ENCODE measurements at places on chromosomes 1 and 21.

- no peak for DNase-seq
These were observed 5.7 kb upstream of the AKT3 start for GRCh38 chr1:243855616-243856318.

- no peak for DNase-seq
These were observed 9.1 kb downstream of the SH3GLB1 start for GRCh38 chr1:86713477-86713876.

DNA sequence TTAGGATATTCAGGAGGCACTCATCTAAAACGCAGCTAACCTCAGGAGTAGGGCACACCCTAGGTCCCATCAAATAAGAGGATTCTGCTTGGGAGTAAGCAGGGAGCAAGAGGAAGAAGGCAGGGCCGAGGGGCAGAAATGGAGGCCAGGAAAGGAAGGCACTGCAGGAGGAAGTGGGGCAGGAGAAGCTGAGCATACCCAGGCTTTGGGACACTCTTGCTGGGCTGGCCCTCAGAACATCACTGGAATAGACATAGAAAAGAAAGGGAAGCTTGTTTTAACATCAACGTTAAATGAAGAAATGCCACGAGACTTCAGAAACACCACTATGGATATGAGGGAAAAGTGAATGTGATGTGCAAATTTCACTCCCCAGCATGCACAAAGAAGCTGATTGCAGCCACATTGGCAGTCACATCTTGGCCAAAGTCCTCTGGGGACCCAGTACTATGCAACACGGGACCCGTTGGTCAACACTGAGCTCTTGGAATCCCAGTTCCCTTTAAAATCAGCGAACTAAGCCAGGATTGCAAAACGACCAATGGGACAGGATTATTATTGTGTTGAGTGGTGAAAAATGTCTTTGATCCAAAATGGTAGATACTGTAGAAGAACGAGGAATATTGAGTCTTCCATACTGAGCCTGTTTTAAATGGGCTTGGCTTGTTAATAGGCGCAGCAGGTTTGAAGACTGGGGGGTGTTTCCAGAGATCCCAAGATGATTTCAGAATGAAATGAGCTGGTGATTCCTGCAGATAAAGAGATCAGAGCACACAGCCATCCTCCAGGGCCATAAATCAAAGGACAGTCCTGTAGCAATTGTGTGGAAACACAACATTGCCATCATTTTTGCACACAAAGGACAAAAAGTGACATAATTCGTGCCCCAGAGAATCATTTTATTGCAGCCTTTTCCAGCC is 152.4 kb downstream of the TOMM20 start:
- no peak for DNase-seq

GRCh38 chr1:183517401-183517800 is 45.1 kb downstream of the SMG7 start:
- no peak for DNase-seq

DNA sequence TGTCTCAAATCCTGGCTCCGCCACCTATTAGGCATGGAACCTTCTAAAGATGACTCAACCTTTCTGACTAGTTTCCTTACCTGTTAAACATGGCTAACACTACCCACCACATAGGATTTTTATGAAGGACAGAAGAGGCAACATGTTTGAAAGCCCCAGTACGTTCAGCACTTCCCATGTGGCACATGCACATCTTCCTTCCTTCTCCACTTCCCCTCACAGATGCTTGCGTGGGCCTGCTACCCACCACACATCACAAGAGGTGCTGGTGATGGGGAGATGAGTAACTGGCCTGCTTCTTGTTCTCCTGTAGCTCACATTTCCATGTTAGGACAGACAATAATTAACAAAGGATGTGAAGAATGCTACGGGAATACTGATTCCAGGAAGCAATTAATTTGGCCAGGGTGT is 7.1 kb downstream of the ZBTB21 start:
- DNase-seq, result no peak

- DNase-seq, result no peak
These were observed 28.3 kb upstream of the TMPRSS2 start for GRCh38 chr21:41536076-41536826.

GRCh38 chr1:115089420-115090185 is at the start of gene TSPAN2:
TSS of gene TSPAN2 (minus strand) at chr1:115089503. CDS start at chr1:115089432, 71 bp downstream.
- no peak for DNase-seq

- no peak for DNase-seq
These were observed 28.3 kb upstream of the MYBPHL start for GRCh38 chr1:109335091-109335490.

DNA sequence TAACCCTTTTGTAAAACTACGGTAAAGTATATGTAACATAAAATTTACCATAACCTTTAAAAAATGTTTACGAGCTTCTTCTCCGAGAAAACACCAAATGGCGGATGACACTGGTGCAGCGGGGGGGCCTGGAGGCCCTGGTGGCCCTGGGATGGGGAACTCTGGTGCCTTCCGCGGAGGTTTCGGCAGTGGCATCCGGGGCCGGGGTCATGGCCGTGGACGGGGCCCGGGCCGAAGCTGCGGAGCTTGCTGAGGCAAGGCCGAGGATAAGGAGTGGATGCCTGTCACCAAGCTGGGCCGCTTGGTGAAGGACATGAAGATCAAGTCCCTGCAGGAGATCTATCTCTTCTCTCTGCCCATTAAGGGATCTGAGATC is 7.5 kb downstream of the MFSD2A start:
- no peak for DNase-seq

GRCh38 chr1:180503280-180503862 is 994 bp upstream of the ACBD6 start:
- DNase-seq, result no peak

DNA sequence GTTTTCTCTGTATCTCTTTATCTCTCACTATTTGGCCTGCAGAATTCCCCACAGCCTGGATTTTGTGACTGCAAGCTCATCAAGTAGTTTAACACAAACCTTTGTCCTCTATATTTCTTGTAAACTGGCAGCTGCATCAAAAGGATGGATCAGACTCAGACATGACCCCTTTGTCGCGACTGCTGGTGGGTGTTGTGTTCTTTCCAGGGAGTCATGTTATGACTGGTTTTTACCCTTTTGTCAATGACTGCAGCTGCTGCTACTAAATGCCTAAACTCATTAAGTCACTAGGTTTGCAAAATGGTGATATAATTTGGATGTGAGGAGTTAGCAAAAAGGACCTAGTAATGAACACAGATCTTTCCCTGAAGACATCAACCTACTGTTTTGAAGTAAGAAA is 10.2 kb upstream of the TOMM20 start:
- DNase-seq, result no peak

- DNase-seq, result no peak
These were observed 13.8 kb upstream of the SLC6A9 start for GRCh38 chr1:44045064-44045463.

DNA sequence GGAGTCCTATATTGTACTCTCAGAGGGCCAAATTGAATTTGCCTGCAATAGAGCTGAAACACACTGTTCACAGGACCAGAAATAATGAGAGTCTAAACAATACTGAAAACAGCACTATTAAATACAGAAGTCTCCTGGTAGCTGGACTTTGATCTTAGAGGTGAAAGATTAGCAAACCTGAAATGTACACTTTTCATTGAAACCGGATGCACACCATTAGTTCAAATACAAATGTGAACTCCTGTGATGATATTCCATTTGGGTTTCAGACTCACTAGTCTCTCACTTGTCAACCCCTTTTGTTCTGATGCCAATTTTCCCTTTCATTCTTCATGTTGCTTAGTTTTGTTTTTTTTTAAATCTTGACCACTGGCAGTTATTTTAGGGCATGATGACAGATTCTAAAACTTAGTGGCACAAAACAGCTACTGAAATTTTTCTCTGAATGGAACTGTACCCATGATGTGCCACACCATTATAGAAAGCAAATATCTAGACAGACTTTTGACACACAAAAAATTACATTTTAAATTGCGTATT is 5.9 kb upstream of the TNFSF4 start:
- DNase-seq, result no peak

- DNase-seq, result no peak
These were observed 97.8 kb downstream of the MRPL37 start for GRCh38 chr1:54297596-54298283.

DNA sequence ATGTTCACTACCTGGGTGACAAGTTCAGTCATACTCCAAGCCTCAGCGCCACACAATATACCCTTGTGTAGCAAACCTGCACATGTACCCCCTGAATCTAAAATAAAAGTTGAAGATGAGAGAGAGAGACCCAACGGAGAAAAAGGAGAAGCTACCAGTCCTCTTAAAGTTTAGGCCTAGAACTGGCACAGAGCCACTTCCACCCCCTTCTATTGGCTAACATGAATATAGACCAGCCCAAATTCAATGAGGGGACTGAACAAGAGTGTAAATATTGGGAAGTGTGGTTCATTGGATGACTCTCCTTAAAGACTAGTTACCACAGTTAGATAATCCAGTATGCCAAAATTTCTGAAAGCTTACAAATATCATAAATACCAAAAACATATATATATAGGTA is 139.9 kb upstream of the ATP1B1 start:
- no peak for DNase-seq

DNA sequence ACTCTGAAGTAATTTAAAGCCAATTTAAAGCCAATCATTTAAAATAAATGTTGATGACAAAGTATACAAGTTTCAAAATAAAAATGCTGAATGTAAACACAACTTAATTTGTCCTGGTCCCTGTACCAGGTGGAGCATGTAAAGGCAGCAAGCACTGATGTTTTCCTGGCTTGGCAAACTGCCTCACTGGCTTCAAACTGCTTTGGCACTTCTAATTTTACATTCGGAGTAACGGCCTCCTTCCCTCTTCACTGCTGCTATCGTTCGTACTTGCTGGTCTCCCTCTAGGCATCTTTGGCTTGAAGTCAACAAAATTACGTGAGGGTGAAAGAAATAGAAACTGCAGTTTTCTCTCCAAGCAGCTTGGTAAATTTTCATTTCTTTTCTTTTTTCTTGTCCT is 287.9 kb downstream of the LTN1 start:
- peak; percentile 8 for DNase-seq

DNA sequence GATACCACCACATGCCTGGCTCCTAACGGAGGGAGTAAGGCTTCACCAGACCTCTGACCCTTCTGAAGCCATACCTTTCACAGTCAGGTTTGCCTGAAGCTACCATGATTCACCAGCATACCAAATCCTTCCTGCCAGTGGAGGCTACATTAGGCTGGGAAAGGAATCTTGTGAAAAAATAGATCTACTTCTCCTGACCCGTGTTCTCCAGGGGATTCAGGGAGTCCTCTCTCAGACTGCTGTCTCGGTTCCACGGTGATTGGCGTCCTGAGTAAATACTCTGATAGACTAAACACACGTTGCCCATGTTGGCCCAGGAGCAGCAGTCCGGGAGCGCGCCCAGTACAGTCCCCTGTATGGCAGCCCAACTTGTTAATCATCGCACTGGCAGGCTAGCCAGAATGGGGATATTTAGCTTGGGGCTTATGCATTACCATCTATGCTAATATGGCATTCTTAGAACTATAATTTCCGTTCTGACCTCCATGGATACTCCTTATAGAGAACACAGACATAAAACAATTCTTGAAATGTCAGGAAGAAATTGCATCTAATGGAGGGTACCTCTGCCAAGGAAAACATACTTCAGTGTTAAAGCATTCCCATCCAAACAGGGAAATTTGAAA is 173.2 kb downstream of the ROR1 start:
- no peak for DNase-seq

- no peak for DNase-seq
These were observed 62.0 kb upstream of the USP25 start for GRCh38 chr21:15667819-15668218.

- DNase-seq, result no peak
These were observed 651.6 kb upstream of the ADGRL4 start for GRCh38 chr1:79657951-79658658.

GRCh38 chr1:41365772-41366454 is 4.7 kb downstream of the FOXO6 start:
- peak; percentile 59 for DNase-seq

GRCh38 chr1:89911191-89911991 is 83.5 kb upstream of the ZNF326 start:
- no peak for DNase-seq

GRCh38 chr1:64038965-64039364 is 164.5 kb upstream of the UBE2U start:
- DNase-seq, result no peak

GRCh38 chr1:46244656-46245371 is 2.7 kb upstream of the RAD54L start:
- peak; percentile 32 for DNase-seq

GRCh38 chr1:5913078-5913845 is 79.0 kb downstream of the NPHP4 start:
- no peak for DNase-seq

- DNase-seq, result peak; percentile 42
These were observed 8.5 kb downstream of the KYAT3 start for GRCh38 chr1:88983791-88984559.

DNA sequence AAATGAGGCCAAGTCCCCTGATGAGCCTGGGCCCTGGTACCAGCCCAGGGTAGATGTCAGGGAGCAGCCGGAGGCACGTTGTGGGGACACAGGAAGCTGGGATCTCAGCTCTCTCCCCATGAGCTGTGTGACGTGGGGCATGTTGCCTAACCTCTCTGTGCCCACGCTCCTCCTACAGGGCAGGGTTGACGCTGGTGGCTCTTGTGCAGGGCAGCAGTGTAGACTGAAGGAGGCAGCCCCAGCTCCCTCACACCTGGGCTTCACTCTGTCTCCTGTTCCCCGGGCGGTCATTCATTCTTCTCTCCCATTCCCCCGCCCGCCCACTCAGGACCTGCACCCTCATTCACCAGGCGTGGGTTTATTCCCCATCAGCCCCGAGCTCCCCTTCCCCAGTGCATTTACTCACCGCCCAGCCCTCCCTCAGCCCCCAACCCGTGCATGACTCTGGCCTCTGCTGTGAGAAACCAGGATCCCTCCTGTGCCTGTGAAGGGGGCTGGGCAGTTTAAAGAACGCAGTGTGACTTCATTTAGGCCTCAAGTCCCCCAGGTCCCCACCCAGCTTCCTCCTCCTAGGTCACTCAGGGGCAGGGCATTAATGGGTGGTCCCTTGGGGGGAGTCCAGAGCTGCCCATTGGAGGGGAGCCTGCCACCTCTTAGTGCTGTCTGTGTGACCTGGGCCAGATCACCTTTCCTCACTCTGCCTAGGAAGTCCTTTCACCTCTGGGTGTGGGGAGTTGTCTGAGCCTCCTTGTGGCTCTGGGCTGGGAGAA is 285.7 kb downstream of the PTPRU start:
- no peak for DNase-seq

GRCh38 chr1:27372808-27373690 is 1.6 kb downstream of the FCN3 start:
- no peak for DNase-seq

GRCh38 chr1:111212634-111213335 is 12.3 kb upstream of the DENND2D start:
- DNase-seq, result no peak

GRCh38 chr1:185238447-185238846 is 78.6 kb downstream of the IVNS1ABP start:
- DNase-seq, result peak; percentile 30

DNA sequence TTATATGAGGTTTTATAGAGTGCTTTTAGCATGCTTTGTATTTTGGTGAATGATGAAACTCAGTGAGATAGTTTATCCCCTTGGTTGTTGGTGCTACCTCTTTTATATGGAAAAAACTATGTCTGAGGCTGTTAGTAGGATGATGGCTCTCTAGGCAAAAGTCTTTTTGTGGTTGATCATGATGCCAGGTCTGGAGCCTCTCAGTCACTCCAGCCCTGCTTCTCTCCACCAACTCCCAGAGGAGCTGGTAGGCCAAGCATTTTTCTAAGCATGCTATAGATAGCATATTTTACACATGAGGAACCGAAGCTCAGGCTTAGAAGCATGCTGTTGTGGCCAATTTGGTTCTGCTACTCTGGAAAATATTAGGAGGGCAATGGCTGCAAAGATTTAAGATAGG is 82.2 kb downstream of the FMN2 start:
- DNase-seq, result peak; percentile 27
